ENCODE measurements at places on chromosomes 1 and 21.

- DNase-seq: no peak
Measured at GRCh38 chr1:51661081-51661518, 44.2 kb downstream of the OSBPL9 start.

DNA sequence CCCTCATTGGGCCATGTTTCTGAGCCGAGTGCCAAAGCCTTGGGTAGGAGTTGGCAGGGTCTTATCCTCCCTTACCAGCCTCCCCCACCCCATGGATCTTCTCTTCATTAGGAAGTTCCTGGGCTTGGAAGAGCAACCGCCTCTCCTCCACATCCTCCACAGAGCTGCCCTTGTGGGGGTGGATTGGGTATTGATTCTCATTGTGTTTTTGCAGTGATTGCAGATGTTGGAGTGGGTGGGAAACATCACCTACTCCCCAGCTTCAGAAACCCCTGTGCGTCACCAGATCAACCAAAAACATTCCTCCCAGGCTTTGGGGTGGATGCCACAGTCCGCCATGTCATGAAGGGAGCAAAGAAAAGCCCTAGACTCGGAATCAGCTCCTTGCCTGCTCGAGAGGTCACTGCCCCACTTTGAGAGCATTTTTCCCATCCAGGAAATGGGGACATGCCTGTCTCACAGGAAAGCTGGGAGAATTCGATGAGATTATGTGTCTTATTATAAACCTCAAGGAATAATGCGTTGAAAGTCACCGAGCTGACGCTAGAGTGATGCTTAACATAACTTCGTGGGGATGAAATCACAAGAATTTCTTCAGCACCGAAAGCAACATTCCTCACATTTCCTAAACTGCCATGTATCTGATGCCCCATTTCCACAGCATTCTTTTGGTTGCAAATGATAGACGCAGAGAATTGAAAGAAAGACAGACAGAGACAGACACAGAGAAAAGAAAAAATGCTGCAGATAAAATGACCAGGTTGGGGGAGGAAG lies 44.7 kb upstream of the ZBTB40 start:
- DNase-seq: no peak

GRCh38 chr1:60949826-60950197 lies 132.5 kb upstream of the NFIA start:
- no peak for DNase-seq

DNA sequence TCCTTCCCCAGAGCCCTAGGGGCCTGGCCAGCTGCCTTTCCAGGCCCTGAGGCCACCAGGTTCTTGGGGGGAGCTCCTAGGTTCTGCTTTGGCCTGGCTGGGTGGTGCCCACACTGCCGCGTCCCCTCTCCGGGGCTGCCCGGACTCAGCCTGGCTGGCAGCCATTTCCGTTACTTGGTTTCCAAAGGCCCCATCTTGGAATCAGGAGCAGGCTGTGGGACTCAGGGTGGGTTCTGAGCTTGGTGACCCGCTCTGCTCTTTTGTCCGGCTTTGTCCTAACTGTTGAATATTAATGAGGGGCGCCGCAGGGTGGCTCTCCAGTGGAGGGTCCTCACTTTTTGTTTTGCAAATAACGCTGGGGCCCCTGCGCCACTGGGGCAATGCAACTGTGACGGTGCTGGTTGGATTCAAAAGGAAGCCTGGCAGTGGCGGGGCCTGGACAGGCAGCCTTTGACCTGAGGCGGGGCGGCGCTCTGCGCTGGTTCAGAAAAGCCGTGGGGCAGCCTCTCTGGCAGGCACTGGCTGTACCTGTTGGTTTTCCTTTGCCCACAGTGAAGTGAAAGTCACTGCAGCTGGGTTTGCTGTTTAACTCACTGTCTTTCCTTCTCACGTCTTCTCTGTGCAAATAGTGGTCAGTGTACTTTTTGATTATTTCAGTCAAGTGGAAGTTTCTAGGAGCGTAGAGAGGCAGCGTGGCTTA lies 20.2 kb downstream of the SKI start:
- DNase-seq: no peak

DNA sequence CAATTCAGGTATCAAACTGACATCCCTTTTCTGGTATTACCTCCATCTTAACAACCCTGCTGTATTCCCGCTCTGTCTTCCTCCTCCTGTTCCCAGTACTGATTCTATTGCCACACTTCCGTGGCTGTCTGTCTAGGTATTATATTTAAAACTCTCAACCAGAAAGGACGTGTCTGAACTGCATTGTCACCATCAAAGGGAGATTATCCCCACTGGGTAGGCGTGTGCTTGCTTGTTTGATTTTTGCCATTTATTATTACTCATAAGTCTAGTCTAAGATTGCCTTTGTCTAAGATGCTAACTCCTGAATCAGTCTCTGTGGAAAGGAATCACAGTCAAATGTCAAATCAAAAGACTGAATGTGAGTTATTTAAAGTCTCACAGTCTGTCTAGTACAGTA lies 650.1 kb downstream of the KCNT2 start:
- no peak for DNase-seq

DNA sequence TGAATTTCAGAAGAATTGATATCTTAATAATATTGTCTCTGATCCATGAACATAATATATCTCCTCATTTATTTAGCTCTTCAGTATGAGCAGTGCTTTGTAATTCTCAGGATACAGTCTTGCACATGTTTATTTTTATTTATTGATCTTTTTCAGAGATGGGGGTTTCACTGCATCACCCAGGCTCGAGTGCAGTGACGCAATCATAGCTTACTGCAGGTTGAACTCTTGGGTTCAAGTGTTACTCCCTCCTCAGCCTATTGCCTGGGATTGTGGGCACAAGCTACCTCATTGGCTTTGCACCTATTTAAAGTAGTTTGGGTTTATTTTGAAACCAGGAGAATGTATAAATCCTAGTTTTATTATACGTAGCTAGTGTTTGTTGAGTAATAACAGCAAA lies 4.7 kb downstream of the RPS6KC1 start:
- DNase-seq: no peak

GRCh38 chr1:37485902-37486679 lies 11.7 kb downstream of the ZC3H12A start:
- no peak for DNase-seq

DNA sequence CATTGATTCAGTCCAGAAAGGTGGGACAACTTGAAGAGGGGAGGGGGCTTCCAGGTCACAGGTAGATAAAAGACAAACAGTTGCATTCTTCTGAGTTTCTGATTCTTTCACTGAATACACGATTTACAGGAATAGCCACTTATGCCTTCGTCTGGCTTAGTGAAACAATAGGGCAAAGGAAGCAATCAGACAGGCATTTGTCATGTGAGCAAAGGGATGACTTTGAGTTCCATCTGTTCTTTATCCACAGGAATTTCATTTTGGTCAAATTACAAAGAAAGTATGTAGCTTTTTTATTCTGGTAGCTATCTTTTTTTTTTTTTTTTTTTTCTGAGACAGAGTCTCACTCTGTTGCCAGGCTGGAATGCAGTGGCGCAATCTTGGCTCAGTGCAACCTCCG lies 202.5 kb downstream of the TTLL7 start:
- DNase-seq: no peak

- DNase-seq: no peak
Measured at GRCh38 chr21:34885626-34886239, 163.4 kb downstream of the RUNX1 start.

- no peak for DNase-seq
Measured at GRCh38 chr1:25570798-25571521, 27.6 kb downstream of the LDLRAP1 start.

GRCh38 chr1:187300081-187300480 lies 471.3 kb downstream of the PLA2G4A start:
- no peak for DNase-seq

- no peak for DNase-seq
Measured at GRCh38 chr1:92754719-92755050, 30.2 kb downstream of the EVI5 start.

DNA sequence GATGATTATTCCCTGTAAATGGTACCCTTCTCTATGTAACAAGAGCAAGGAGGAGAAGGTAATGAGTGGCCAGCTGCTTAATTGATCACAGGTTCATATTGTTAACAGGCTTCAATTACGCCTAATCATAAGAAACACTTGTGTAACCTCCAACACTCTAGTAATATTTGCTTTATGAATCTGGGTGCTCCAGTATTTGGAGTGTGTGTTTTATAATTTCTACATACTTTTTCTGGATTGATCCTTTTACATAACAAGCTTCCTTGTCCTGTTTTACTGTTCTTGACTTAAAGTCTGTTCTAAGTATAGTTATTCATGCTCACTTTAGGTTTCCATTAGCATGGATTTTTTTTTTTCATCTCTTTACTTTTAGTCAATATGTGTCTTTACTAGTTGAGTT lies 984.2 kb downstream of the AMY1C start:
- DNase-seq: no peak

GRCh38 chr1:90712915-90713730 lies 4.0 kb downstream of the BARHL2 start:
- DNase-seq: no peak

DNA sequence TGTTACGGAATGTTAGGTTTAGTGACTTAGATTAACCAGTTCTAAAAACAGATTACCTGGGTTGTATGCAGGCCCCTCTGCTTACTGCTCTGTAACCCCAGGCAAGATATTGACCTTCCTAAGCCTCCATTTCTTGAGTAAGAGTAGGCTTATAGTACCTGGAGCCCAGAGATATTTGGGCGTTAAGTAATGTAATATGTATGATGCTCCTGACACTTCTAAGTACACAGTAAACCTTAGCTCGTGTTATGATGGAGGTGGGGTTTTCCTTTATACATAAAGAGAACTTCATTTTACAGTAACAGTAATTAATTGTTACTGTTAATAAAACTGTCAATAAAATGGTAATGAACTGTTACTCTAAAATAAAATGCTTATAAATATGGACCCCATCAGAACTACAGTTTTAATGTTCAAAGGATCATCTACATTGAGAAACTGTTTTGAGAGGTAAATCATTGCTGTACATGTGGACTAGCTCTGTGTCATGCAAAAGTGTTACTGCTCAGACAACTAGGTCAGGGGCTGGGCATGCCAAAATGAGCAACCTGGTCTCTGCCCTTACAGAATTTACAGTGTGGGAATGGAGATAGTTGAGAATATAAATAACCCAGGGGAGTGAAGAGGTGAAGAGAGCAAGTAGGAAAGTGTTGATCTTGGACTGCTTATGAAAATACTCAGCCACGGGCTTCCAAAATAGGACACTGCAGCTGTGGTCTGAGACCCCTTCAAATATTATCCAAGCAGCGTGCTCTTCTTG lies 26.6 kb downstream of the LRRC8C start:
- no peak for DNase-seq

- no peak for DNase-seq
Measured at GRCh38 chr21:28235169-28235895, 757.3 kb downstream of the LTN1 start.

GRCh38 chr1:107232426-107232825 lies 91.6 kb downstream of the NTNG1 start:
- DNase-seq: no peak

DNA sequence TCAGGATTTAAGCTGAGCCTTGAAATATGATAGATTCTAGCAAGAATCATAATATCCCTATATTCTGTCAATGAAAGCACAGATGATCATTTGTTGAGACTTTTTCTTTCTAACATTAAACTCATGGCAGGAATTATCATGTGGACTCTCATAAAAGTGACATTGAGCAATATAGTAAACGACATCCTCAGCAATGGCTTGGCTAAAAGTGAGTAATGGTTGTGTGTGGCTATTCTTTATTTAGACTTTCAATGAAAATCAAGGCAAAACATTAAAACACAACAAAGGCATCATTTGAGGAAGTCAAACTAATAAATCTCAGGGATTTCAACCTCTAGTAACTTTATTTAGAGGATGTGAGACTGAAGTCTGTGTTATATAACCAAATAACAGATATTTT lies 257.8 kb upstream of the ADGRL4 start:
- DNase-seq: no peak

DNA sequence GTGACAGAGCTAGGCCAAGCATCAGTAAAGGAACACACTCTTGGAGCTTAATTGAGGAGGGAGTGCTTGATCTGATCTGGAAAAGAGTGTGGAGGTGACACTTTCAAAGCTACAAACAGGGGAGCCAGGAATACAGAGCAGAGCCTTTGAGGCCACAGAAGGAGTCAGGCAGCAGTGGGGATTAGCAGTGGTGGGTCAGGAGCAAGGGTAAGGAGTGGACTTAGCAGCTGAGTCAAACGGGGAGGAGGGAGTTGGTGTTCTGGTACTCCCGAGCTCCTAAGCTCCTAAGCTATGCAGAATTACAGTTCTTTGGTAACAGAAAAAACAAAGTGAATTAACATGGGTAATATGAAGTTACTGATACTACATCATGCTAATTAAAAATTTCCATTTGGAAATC lies 14.5 kb downstream of the RAB4A start:
- no peak for DNase-seq

DNA sequence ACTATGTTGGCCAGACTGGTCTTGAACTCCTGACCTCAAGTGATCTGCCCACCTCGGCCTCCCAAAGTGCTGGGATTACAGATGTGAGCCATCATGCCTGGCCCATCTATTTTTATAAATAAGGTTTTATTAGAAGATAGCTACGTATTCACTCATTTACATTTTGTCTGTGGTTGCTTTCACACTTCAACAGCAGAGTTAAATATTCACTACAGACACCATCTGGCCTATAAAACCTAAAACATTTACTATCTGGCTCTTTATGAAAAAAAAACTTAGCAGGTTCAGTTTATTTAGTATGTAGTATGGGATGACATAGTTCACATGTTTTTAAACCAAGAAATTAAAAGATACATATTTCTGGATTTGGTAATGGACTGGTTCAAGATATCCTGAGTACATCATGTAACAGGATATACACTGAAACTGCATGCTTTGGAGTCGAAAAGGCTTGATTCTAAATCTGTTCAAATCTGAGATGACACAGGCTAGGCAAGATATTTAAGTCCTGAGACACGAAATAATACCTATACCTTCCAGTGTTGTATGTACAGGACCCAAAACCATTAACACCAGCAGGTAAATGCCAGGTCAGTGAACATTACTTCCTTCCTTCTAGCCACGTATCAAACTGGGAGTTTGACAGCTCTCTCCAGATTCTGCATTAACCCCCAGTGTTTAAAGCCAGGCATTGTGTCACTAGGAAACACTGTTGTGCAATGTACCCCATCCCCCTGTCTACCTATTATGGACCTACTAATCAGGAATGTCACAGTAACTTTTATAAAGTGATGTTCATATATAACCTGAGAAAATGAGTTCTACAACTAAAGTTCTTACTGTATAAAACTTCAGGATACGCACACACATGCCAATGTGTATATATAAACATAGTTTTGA lies 54.3 kb upstream of the SDC3 start:
- no peak for DNase-seq

- DNase-seq: no peak
Measured at GRCh38 chr1:28374297-28374696, 4.8 kb downstream of the PHACTR4 start.

GRCh38 chr1:213914392-213914791 lies 73.4 kb upstream of the PROX1 start:
- DNase-seq: no peak

GRCh38 chr1:202752774-202753173 lies 42.5 kb upstream of the SYT2 start:
- no peak for DNase-seq
